Cardiac muscle cell (in vitro differentiated cells and primary cell): ENCODE measurements at places on chromosomes 1 and 21. TPM values are rescaled to one million over a fixed set of nuclear protein-coding genes. Genes with fewer than 3 reads are reported as not detected.

DNA sequence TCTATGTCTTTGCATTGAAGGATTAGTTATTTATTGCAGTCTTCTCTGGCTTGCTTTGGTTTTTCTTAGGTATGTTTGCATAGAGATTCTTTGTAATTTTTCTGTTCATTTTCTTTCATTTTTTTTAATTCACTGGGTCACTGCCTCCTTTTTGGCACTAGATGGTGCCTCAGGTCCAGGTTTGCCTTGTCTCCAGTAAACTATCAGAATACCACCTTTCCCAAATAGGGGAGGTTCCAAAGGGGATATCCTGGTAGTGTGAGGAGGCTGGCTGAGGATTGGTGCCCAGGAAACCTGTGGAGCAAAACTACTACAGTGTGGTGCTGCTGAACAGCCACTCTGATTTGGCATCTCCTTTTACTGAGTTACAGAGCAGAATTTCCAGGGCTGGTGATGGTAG, 257.1 kb downstream of the KCTD3 start:
- DNase-seq: peak; percentile 1

- no peak for DNase-seq
Measured at GRCh38 chr1:62621907-62622306, 24.6 kb downstream of the ANGPTL3 start.

DNA sequence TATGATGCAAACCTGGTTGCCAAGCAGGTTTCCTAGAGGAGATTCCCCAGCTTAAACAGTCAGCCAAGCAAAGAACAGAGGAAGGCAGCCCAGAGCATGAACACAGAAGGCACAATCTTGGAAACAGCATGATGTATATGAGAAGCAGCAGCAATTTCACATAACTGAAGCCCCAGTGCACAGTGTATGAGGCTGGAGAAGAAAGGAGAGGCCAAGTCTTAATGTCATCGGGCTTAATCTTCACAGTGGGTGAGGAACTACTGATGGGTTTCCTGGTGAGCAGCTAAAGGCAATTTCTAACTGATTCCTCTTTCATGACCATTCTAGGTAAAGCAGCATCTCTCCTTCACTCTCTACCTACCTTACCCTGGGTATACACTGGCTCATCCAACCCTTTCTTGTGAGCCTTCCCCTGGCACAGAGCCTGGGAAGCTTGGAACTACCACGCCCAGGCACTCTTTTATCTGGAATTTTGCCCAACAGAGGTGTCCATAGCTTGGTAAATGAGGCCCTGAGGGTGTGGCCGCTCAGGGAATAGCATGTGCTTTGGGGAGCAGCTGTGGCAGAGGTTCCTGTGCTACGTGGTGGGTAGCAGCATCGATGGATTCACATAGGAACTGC, 22.0 kb downstream of the FYB2 start:
- no peak for DNase-seq

DNA sequence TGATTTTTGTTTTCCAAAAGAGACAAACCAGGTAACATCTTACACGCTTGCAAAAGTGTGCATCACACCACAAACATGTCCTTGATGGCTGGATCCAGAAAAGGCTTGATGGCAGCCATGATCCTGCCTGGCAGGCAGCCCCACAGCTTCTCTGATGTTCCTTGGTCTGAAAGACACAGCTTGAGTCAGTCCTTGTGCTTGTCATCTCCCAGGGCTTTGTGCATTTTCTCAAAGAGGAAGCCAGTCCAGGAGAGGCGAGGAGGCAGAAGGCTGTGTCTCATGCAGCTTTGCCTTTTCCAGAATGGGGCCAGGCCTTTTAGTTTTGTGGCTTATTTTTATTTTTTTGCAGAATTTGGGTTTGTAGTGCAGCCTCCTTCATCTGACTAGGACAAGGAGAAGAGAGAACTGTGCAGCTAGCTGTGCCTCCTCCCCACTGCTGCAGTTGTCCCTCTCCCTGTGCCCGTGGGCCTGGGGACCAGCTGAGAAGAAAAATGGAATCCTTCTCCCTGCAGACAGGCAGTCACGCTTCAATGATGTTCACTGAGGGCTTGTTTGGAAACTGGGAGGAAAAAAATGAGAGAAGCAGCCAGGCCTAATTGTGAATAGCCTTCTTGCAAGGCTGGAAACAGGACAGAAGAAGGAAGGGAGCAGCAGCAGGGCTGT, 7.4 kb downstream of the FNDC5 start:
- no peak for DNase-seq

GRCh38 chr1:234186037-234186688, 187.1 kb upstream of the COA6 start:
- no peak for DNase-seq

DNA sequence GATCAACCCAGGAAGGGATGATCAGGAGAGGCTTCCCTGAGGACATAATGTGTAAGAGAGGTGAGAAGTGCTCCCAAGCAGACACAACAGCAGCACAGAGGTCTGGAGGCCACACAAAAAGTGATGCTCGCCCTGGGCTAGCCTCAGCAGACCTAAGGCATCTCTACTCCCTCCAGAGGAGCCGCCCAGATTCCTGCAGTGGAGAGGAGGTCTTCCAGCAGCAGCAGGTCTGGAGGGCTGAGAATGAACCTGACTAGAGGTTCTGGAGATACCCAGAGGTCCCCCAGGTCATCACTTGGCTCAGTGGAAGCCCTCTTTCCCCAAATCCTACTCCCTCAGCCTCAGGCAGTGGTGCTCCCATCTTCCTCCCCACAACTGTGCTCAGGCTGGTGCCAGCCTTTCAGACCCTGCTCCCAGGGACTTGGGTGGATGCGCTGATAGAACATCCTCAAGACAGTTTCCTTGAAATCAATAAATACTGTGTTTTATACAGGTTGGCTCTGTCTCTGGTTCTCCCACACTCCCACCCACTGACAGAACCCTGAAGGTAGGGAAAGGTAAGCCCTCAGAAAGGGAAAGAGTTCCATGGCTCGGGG, 5.0 kb downstream of the GJB3 start:
- DNase-seq: no peak

DNA sequence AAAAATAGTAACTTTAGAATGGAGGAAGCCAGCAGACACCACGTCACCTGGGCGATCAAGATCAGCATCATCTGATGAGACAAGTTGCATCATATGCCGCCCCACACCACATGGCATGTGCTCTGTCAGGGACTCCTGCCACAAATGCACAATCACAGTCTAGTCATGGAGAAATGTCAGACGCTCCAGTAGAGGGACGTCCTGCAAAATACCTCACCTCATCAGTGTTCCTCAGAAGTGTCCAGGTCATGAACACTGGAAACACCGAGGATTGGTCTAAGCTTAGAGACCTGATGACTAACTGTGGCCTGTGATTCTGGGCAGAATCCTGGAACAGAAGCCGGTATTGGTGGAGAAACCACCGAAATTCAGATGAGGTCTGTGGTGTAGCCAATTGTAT, 14.3 kb downstream of the ADARB1 start:
- DNase-seq: no peak

- DNase-seq: no peak
Measured at GRCh38 chr1:13899856-13900255, 199.9 kb downstream of the PRDM2 start.

CA6 gene
- polyA plus RNA-seq: not detected in 2 replicates

PLPPR4 gene
- 3.7 and 4.7 TPM in 2 replicates for polyA plus RNA-seq

FCRL2 gene
- polyA plus RNA-seq: not detected in 2 replicates

KRTAP7-1 gene
- polyA plus RNA-seq: not detected in 2 replicates
